HT1080 (cell line): ENCODE measurements at places on chromosomes 4 and X. TPM values are rescaled to one million over a fixed set of nuclear protein-coding genes. Genes with fewer than 3 reads are reported as not detected.
A peak's percentile ranks its signal among the peaks of the same experiment; 100 is the strongest.

NDUFC1 gene
- total RNA-seq: 106 and 109 TPM in 2 replicates

- DNase-seq: no peak
These were observed 46.4 kb downstream of the MAMLD1 start for GRCh38 chrX:150409486-150409885.

- peak; percentile 31 for DNase-seq
These were observed 403 bp downstream of the SGCB start for GRCh38 chr4:52037689-52038102.

GRCh38 chr4:52852041-52852440 lies 10.1 kb upstream of the RASL11B start:
- no peak for DNase-seq

DNA sequence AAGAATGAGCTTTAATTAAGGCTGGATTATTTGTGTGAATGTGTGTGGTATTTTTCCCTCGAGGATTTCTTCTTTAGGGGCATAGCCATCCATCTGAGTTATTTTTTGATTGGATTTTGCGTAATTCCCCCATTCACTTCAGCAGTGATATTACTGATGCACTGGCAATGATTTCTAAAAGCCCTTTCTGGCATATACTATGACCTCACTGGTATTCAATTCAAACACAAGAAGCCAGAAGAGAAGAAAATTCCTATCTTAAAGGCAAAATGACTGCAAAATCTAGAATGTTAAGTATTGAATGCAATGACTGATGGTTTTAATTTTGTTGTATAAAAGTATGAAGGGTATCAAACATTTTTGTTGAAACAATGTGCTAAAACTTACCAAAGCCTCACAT lies 71.1 kb upstream of the DDIT4L start:
- no peak for DNase-seq

DNA sequence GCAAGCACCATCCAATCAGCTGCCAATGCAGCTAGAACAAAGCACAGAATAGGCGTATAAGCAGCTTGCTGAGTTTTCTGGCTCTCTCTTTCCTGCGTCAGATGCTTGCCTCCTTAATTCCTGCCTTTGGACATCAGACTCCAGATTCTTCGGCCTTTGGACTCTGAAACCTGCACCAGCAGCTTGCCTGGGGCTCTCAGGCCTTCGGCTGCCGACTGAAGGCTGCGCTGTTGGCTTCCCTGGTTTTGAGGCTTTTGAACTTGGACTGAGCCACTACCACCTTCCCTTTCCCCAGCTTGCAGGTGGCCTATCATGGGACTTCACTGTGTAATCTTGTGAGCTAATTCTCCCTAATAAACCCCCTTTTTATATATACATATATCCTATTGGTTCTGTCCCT lies 6.1 kb downstream of the TMEM192 start:
- no peak for DNase-seq

- DNase-seq: no peak
These were observed 61.7 kb downstream of the CT47B1 start for GRCh38 chrX:120813982-120814381.

GRCh38 chrX:76796311-76796710 lies 368.8 kb downstream of the MAGEE1 start:
- peak; percentile 0 for DNase-seq

- no peak for DNase-seq
These were observed 197.2 kb upstream of the VCX3A start for GRCh38 chrX:6732101-6732500.

GRCh38 chrX:49172280-49172780 lies 632 bp downstream of the PLP2 start:
- peak; percentile 69 for DNase-seq

DNA sequence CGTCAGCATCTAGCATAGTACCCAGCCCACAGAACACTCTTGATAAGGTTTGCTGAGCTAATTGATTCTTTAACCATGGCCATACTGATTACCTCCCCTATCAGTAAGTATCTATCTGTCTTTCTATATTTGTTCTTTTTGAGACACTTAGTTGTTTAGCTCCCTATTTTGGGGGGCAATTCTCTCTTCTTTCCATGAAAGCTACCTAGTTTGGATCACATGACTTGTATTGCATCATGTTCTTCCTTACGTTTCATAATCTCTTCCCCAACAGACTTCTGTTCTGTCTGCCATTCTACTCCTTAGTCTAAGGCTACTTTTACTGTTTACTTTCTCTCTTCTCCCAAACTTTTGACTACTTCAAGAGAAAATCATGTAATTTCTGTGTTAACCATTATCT lies 39.0 kb downstream of the TBC1D19 start:
- DNase-seq: no peak

ADGRG2 gene
- total RNA-seq: 0.06 TPM in 1 of 2 replicates, not detected in the other

MAGEC2 gene
- total RNA-seq: 1.4 and 1.5 TPM in 2 replicates

DNA sequence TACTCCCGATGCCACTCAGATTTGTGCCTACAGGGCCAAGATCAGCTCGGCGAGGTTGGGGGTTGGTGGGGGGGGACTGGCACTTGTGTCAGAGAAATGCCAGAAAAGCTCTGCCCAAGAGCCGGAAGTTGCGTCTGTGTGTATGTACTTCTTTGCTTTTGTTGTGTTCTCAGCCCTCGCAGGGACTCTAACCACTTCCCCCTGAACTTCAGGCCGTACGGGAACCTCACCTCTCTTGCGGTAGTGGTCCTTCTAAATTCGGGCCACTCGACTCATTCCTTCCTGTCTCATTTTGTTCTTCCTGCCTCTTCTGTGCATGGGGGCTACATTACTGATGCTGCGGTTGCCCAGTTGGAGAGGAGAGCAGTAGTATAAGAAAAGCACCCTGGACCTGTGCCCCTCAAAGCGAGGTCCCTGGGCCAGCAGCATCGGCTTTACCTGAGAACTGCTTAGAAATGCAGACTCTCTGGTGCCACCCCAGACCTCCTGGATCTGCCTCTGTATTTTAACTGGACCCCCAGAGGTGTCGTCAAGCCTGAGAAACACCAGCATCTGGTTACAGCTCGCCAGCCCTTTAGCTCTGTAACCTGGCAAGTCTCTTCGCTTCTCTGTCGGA lies 146.3 kb upstream of the RPS6KA3 start:
- DNase-seq: no peak

DNA sequence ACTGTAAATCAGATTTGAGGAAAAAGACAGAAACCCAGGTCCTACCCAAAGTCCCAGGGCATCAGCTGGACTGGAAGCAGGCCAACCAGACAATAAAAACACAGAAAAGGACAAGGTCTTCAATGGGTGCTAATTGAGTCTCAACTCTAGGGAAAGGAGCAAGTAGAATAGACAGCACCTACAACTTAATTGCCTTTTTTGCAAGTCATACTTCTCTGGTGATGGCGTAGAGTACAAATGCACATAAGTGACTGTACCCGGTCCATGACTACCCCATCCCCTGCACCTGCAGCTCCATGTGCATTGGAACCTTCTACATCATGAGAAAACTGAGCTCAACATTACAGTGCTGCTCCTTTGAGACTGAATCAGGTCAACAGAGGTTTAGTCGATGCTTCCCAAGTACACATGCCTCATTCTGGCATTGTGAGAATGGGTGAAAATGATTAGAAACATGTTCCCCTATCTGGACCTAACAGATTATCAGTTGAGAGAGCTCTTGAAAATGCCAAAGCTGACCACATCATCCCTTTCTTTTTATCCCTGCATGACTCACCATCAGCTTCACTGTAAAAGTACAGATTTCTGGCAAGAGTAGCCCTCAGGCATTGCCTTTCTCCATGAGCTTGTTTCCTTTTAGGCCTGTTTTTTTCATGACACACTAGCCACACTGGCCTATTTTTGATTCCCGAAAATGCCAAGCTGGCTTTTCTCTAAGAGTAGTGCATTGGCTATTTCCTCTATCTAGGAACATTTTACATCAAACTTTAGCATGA lies 298.3 kb downstream of the HS3ST1 start:
- peak; percentile 85 for DNase-seq

- DNase-seq: no peak
These were observed 116.2 kb downstream of the AASDH start for GRCh38 chr4:56271131-56271530.

- DNase-seq: no peak
These were observed 78.8 kb downstream of the FAM184B start for GRCh38 chr4:17702641-17703040.

ZNF157 gene
- total RNA-seq: not detected in 2 replicates

F8A2 gene
- total RNA-seq: not detected in 2 replicates

DNA sequence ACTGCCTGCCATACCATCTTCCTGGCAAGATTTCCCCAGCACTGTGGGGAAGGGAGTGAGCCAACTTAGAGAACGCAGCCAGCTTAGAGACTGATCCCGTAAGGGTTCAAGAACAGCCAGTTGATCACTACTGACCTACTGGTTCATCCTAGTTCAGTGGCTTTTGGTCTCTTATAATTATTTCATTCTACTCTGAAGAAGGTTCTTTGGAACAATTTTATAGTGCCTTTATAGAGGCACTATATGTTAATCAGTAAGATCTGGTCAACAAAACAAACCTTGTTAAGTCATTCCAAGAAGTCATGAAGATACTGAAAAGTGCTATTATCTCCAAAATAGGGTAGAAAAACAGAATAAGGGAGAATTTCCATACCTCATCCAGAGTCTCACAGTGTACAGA lies 33.2 kb upstream of the ENPEP start:
- DNase-seq: no peak

- no peak for DNase-seq
These were observed 100.9 kb downstream of the SLC34A2 start for GRCh38 chr4:25756503-25756902.

- no peak for DNase-seq
These were observed 70.8 kb upstream of the GALNTL6 start for GRCh38 chr4:171742436-171742835.

TCEAL6 gene
- not detected in 2 replicates for total RNA-seq

DNA sequence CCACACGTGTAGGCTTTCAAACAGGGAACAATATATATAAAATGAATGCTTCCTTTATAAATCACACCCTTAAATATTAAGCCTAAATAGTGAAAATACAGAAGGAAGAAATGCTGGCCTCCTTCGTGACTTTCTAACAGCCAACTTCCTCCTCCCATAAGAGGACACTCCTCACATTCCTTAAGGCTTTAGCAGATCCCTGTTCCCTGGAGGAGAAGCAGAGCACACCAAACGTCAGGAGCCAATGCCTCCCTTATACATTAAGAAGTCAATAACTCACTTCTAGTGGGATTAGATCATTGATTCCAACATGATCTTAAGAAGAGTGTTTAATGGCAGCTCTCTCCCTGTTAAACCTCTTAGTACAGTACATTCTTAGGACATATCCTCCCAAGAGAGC lies 108.4 kb upstream of the FAM241A start:
- no peak for DNase-seq

SCRG1 gene
- total RNA-seq: not detected in 2 replicates

DNA sequence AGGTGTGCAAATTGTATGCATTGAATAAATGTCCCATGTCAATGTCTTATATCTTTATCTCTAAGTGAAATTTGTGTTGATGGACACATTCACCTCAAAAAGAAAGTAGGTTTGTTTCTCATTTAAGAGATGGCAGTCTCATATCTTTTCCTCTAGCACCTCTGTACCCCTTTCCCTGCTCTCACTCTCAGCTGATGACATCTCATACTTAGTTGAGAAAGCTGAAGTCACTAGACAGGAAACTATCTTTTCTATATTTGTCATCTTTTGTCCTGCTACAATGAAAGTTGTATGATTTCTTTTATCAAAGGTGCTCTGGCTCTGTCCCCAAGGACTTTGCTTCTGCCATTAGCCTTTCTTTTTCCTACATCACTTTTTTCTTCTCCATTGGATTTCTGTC lies 84.0 kb upstream of the GRPR start:
- no peak for DNase-seq

DDIT4L gene
- not detected in 2 replicates for total RNA-seq

DNA sequence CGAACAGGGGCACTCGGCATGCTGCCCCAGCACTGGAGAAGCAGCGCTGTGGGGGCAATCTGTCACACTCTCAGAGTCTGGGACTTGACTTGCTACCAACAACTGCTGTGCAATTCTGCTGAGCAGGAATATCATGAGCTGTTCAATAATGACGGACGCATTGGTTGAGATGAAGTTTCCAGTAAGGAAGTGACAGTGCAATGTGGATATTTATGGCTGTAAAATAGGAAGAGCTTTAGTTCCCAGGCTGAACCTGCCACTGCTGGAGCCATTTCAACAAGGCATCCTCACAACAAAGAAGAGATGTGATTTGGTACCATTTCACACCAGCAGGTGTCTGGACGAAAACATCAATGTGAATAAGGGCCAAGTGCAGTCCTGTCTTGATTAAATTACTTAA lies 24.2 kb downstream of the CHST7 start:
- no peak for DNase-seq

GRCh38 chr4:104235967-104236366 lies 258.7 kb downstream of the CXXC4 start:
- no peak for DNase-seq

DNA sequence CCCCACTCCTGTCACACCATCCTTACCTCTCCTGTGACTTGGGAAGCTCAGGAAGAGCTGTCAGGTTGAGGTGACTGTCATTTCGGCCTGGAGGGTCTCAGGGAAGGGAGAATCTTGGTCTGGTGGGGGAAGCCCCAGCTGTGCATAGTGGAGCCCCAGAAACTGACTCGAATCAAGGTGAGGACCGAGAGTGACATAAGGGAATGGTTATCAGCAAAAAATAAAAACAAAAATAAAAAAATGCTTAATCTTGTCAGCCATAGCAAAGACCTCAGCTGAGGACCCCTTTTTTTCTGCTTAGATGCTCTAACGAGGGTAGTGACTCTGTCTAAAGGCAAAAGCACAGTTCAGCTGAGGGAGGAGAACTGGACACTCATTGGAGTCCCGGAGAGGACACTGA lies at the start of gene MAGEB17:
Gene MAGEB17, plus strand, starts transcription at position 301 of the 400 bp plus-strand sequence. CDS start 2,902 bp downstream, outside the sequence.
- no peak for DNase-seq

BBS12 gene
- 1.5 and 1.7 TPM in 2 replicates for total RNA-seq

WDR17 gene
- total RNA-seq: 0.77 and 1.1 TPM in 2 replicates

GRCh38 chrX:103687696-103688201 lies 1.2 kb upstream of the MORF4L2 start:
- peak; percentile 66 for DNase-seq

SPIN2A gene
- 0.37 and 0.63 TPM in 2 replicates for total RNA-seq

GRCh38 chr4:182449930-182450439 lies 206.8 kb downstream of the TENM3 start:
- peak; percentile 8 for DNase-seq

GRCh38 chr4:152713951-152714705 lies 34.3 kb upstream of the TMEM154 start:
- DNase-seq: no peak

GRCh38 chr4:117893207-117893606 lies 141.1 kb upstream of the NDST3 start:
- DNase-seq: peak; percentile 51

MAGEB18 gene
- total RNA-seq: 0.10 TPM in 1 of 2 replicates, not detected in the other

PAGE5 gene
- total RNA-seq: 254 and 341 TPM in 2 replicates

CBR4 gene
- 14.6 and 16.3 TPM in 2 replicates for total RNA-seq

DNA sequence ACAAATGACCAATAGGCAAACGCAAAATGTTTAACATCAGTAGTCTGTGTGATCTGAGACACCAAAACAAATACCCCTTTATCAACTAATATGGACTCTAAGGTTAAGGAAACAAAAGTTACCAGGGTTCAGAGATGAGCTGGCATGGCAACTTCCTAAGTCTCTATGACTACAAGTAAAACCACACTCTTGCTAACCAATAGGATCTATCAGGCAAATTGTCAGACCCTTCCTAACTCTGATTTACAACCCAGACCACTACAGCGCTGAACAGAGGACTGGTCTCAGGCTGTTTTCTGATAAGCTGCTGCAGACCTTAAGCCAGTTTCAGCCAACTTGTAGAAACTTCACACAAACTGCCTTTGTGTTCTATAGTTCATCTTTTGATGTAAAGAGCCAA lies 608.0 kb downstream of the TLL1 start:
- peak; percentile 29 for DNase-seq
